Left colon (tissue), 2 donors: ENCODE measurements at places on chromosomes 4 and X.

- DNase-seq: no peak
Measured at GRCh38 chr4:76197031-76197743, 16.4 kb downstream of the SCARB2 start.

- no peak for DNase-seq
Measured at GRCh38 chrX:30666094-30666493, 12.9 kb downstream of the GK start.

DNA sequence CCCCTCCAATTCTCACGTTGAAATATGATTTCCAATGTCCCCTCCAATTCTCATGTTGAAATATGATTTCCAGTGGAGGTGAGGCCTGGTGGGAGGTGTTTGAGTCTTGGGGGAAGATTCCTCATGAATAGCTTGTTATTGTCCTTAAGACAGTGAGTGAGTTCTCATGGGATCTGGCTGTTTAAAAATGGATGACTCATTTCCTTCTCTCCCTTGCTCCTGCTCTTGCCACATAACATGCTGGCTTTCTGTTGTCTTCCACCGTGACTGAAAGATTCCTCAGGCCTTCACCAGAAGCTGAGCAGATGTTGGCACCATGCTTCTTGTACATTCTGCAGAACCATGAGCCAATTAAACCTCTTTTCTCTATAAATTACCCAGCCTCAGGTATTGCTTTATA lies 346.8 kb upstream of the TECRL start:
- no peak for DNase-seq

DNA sequence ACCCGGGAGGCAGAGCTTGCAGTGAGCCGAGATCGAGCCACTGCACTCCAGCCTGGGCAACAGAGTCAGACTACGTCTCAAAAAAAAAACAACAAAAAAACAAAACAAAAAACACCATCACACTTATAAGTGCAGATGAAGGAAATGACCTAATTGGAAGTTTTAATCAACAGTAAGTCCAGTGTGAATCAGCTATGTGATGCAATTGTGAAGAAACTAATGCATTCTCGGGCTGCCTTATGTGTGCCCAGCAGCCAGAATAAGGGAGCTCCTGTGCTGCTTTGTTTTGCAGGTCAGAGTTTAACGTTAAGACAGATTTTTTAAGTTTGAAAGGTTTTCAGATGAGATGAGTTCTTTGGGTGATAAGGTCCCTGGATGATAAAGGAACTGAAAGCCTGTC lies 10.8 kb downstream of the DAPP1 start:
- no peak for DNase-seq

DNA sequence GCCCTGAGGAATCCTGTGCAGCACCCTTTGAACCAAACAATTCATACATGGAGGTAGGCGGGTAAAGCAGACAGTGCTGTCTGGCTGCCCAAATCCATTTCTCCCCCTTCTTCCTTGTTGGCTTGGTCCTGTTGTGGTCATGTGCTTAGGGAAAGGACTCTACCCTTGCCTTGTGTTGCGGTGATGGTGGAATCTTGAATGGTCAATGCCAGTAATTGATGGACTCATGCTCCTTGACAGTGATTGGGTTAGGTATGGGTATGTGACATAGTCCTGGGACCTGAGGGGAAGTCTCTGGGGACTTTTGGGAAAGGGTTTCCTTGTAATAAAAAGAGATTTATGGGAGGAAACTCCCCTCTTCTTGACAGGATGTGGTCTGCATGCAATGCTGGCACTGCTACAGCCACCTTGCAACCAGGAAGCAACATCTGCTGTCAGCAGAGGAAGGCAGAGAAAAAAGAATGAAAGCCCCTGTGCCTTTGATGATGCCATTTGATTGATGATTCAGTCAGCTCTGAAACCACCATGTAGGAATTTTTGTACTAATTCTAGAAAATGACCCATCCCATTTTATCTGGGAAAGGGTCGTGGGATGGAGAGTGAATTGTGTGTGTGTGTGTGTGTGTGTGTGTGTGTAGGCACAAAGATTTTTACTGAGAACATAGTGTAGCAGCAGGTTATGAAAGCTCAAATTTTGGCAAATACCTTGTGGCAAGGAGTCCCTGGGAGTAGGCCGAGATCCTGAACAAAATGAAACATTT lies 30.0 kb upstream of the HUWE1 start:
- DNase-seq: no peak

- DNase-seq: no peak
Measured at GRCh38 chr4:110487873-110488272, 11.9 kb downstream of the ENPEP start.

DNA sequence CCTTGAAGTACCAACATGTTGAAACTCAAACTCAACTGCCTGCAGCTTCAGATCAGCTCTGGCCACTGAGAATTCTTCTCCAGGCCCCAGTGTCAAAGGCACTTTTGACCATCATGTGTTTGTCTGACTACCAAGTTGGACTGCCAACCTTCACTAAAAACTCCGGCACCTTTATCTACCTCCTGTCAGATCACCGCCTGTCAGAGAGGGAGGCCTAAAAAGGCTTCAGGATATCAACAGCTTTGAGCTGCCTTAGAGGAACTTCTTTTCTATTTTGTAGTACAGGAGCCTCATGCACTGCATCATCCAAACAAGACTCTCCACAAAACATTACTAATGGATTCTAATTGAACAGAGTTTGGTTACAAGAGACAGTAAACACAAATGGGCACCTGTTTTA lies 2.8 kb downstream of the ACSL1 start:
- DNase-seq: no peak

DNA sequence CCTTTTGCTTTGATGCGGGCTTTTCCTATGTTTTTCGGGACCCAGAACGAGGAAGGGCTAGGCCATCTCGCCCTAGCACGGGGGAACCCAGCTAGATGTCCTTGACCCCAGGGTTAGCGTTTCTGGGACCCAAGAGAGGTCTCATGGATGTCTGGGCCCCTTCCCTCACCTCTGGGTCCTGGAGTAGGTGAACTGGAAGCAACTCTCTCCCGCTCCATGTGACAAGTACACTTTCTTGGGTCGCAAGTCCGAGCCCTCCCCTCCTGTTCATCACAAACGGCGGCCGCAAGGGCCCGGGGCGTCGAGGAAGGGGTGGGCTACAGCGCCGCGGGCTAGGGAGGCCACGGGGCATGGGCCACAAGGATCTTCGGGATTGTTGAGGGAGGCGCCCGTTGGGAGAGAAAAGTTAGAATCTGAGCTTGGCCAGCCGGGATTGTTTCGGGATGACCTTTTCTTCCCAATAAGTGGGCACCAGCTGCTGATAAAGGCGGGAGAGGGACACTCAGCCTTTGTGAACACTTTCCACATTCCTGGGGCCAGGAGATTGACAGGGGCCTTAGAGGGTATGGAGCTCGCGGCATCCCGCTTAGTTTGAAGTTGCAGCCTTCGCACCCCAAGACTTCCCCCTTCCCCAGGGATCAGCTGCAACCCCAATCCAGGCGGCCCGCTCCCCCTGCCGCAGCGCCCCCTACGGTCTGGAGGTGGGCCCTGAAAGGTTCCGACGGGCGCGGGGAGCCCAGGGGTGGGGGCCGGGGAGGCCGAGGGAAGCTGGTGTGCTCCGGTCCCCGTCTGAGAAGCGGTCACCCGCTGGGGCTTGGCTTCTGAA lies 136.9 kb upstream of the ZIC3 start:
- no peak for DNase-seq

DNA sequence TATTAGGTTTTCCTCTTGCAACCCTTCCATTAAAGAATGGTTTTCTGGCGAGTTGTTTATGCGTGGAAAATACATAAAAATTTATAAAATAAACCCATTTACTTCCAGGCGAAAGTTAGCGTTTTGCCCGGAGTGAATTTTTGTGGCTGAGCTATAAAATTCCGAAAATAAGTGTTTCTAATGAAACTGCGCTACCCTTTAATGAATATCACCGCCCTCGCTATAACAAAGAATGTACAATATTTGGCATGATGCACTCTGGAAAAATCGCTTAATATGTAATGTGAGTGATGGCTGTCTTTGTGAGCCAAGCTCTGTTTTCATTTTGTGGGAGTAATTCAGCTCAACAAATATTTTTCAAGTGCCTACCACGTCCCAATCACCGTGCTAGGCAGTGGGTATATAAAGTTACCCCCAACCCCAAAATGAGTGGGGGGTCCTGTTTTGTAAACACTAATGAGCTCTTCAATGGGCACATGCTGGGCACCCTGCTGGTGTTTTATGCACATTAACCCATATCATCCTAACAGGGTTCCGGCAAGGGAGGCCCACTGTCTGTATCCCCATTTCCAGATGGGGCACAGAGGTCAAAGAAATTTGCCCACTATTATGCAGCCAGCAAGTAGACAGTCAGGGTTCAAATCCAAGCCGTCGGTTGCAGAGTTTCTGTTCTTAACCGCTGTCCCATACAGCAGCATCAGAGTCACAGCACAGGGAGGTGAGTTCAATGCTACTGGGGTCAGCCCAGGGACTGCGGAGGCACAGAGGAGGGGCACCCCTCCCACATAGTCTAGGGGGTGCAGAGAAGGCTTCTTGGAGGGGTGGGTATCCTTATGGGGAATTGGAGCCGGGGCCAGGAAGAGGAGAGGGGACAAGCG lies 65.7 kb upstream of the STX18 start:
- no peak for DNase-seq

- no peak for DNase-seq
Measured at GRCh38 chr4:62226082-62226481, 1026.0 kb downstream of the ADGRL3 start.

- no peak for DNase-seq
Measured at GRCh38 chrX:51860679-51861078, 32.7 kb upstream of the MAGED1 start.

GRCh38 chrX:281166-281999 lies at the start of gene PLCXD1:
TSS of gene PLCXD1 (plus strand) at chrX:281381. CDS start at chrX:284188, 2,807 bp downstream.
- DNase-seq: no peak

DNA sequence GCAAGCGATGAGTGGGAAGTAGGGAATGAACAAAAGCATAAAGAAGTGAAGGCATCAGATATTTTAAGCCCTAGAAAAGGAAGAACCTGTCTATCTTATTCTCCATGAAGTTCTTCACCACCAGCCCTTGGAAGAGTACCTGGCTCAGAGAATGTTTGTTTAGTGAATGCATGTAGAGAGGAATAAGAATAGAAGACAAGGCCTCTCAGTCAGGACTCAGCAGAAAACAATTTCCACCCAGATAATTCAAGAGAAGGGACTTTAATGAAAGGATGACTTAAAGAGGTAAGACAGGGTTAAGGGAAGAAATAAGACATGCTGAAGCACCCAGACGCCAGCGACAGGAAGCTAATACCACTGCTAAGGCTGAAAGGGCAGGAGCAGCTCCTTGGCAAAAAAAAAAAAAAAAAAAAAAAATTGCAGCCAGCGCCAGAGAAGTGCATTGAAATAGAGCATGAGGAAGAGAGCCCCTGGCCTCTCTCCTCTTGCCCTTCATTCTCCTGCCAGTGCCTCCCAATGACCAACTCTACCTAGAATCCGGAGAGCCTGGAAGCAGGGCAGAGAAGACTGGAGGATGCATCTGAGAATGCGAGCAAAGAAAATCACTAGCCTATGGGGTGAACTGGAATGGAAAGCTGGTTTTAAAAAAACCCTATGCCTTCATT lies 47.2 kb upstream of the RASGEF1B start:
- DNase-seq: no peak

DNA sequence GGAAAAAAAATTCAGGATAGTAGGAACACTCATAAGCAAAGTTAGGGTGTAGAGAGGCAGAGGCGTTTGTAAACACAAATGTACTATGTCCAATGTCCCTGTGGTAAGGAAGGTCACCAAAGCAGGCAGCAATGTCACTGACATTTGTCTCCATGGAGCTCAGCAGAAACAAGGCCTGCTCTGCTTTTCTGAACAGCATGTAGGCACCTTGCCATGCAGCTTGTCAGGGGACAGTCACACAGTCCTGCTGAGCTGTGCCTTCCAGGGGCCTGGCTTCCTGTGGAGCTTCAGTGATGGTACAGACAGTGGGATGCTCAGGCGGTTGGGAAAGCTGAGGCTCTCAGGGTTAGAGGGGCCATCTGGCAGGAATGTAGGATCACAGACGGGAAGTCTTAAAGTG lies 74.5 kb upstream of the HS3ST1 start:
- no peak for DNase-seq

GRCh38 chr4:19309378-19309777 lies 942.3 kb upstream of the SLIT2 start:
- DNase-seq: no peak

GRCh38 chr4:38925492-38926413 lies 58.1 kb downstream of the FAM114A1 start:
- DNase-seq: peak; percentile 31

- peak; percentile 12 for DNase-seq
Measured at GRCh38 chr4:145298885-145299284, 118.5 kb upstream of the OTUD4 start.

DNA sequence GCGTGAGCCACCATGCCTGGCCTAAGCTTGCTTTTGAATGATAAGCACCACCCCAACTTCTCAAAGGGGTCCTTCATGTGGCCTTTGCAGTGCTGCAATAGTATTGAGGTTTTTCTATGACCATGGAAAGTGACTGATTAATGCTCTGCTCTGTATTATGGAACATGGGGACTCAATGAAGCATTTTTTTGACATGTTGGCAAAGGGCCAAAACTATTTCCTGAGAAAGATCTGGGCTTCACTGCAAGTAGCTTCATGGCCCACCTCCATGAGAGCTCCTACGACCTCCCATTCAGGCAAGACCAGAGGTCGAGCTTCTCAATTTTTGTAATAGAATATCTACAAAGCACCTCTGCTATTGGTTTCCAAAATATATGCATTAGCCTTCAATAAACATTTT lies 16.7 kb upstream of the SEPTIN6 start:
- DNase-seq: no peak

DNA sequence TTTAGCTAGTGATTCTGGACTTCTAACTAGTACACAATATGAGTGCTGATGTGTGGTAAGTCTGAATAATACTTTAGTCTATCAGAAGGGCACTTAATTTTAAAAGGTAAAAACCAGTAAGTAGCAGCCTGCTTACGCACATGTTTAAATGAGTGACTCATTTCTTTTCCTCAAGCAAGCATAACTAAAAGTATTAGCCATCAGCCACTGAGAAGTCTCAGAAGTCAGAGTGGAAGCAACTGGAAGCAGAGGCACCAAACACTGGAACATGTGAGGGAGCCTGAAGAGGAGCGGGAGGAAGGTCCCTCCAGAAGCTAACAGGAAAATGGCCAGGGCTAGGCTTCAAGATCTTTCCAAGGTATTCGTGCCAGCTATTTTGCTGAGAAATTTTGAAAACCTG lies 257.7 kb downstream of the RAPGEF2 start:
- DNase-seq: no peak

DNA sequence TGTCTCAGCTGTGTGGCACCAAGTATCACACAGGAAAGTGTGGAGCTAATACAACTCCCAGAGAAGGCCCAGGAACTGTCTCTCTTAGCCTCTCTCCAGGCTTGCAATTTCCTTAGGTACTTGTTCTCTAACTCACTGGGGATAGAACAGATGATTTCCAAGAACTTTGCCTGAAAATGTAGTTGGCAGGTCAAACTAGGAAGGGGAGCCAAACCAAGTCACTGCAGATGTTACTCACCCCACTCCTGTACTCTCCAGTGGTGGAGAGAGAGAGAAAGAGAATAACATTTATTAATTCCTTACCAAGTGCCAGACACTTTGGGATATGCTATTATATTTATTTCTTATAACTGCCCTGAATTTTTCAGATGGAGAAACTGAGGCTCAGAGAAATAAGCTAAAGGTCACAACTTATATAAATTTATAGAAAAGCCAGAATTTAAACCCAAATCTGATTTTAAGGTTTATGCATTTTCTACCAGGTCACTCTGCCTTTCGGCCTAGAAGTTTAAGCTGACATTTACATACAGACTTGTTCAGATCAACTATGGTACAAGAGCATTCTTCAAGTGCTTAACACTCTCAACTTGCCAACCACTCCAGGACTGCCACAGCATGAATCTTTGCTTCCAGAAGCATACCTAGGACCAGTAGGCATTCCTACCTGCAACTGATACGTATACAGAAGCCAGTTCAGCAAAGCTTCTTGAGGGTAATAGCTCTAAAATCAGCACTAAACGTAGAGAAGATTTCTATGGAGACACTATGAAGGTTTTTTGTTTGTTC lies 248.6 kb upstream of the ETNPPL start:
- no peak for DNase-seq
